Naive thymus-derived CD4-positive, alpha-beta T cell (primary cell): ENCODE measurements at places on chromosomes 4 and X. TPM values are rescaled to one million over a fixed set of nuclear protein-coding genes. Genes with fewer than 3 reads are reported as not detected.

DNA sequence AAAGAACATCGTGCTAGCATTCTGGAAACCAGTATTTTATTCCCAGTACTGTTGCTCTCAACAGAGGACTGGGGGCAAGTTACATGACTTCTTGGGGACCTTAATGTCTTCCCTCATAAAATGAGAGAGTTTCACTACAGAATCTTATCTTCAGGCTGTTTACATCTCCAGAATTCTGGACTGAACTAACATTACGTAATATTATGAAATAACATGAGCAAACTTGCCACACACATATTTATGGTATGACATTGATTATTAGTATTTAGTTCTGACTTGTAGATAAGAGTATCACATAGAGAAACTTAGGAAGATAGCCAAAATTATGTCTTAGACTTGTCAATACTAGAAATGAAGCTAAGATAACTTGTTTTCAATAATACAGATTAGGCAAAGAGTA lies 68.0 kb downstream of the NFKB1 start:
- no peak overlapping the region for H3K4me3 ChIP-seq
- peaks cover 6% of the 10 kb centered on the region for H3K36me3 ChIP-seq
- no peaks in the 10 kb centered on the region for H3K27me3 ChIP-seq
- peaks cover 36% of the 10 kb centered on the region for H3K4me1 ChIP-seq

DNA sequence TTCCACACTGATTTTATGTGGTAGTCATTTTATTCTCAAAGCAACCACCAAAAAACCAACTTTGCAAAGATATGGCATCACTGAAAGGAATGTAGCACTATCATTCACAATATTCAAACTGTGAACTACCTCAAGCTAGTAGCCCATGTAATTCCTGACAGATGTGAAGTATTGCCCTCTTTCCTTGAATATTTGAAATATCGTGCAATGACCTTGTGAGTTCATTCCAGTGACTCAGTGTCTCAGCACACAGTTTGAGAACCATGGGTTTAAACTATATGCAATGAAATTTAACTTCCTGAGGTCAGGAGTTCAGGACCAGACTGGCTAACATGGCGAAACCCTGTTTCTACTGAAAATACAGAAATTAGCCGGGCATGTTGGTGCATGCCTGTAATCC lies 20.9 kb upstream of the IQCM start:
- H3K27ac ChIP-seq, result no peak overlapping the region
- no peak for DNase-seq
- no peaks in the 10 kb centered on the region for H3K36me3 ChIP-seq

DNA sequence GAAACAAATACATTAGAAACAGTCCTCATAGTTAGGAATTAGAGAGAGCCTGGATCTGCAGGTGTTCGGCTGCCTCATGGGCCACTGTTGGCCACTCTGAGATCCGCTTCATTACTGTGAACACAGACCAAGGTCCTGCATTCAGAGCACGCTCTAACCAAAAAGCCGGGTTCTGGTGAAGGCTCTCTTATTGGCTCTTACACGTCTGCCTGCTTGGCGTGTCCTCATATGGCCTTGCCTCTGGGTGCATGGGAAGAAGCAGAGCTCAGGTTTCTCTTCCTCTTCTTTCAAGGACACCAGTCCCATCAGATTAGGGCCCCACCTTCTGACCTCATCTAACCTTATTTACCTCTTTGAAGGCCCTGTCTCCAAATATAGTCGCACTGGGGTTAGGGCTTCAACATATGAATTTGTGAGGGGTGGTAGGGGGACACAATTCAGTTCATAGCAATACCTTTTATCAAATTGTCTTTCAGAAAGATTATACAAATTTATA lies 37.1 kb upstream of the ELF2 start:
- H3K27ac ChIP-seq, result no peak overlapping the region
- H3K4me3 ChIP-seq, result no peak overlapping the region
- no peaks in the 10 kb centered on the region for H3K36me3 ChIP-seq

GRCh38 chr4:101730291-101731117 lies 60.0 kb upstream of the BANK1 start:
- H3K4me1 ChIP-seq, result no peaks in the 10 kb centered on the region
- no peaks in the 10 kb centered on the region for H3K27me3 ChIP-seq
- H3K4me3 ChIP-seq, result no peak overlapping the region
- H3K36me3 ChIP-seq, result no peaks in the 10 kb centered on the region
- no peak overlapping the region for H3K27ac ChIP-seq
- DNase-seq, result peak; percentile 33

- no peak for DNase-seq
- no peak overlapping the region for H3K27ac ChIP-seq
- no peaks in the 10 kb centered on the region for H3K4me1 ChIP-seq
- no peaks in the 10 kb centered on the region for H3K36me3 ChIP-seq
- no peaks in the 10 kb centered on the region for H3K27me3 ChIP-seq
Observed at GRCh38 chr4:7132730-7133582, 59.4 kb upstream of the SORCS2 start.

GRCh38 chrX:39689376-39690104 lies 408.2 kb downstream of the BCOR start:
- H3K27me3 ChIP-seq, result no peaks in the 10 kb centered on the region
- H3K4me1 ChIP-seq, result no peaks in the 10 kb centered on the region
- no peaks in the 10 kb centered on the region for H3K36me3 ChIP-seq

DNA sequence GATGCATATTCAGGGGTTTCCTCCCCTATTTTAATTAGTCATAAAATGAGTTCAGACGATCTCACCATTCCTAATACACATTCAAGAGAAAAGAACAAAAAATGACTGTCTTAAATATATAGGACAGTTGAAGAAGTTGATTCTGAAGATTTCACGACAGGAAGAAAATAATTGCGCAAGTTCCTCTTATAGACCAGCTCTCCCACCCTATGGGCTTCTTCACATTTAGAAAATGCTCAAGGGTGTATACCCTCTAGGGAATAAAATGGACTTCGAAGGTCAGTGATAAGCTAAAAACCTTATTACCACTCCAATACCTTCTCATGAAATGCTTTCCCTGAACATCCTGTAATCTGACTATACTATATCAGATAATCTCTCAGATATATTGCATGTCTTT lies 149.2 kb upstream of the TEX13C start:
- DNase-seq, result no peak
- no peaks in the 10 kb centered on the region for H3K4me1 ChIP-seq

DNA sequence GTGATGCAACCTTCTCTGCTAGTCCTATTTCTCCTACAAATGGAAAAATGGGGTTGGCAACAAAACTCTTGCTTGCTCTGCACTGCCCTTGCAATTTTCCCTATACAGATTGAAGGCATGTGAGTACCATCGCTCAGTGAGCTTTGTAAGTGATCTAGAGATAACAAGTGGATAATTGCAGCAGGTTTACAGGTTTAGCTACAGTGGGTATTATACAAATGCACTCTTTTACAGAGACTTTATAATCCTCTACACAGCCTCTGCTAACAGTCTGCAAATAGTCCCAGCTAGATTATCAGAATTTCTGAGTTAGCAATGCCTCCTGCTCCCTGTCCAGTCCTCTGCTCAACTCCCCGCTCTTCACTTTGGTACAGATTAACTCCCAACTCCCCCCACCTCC lies 11.1 kb downstream of the LEF1 start:
- H3K36me3 ChIP-seq, result peaks cover 16% of the 10 kb centered on the region
- no peaks in the 10 kb centered on the region for H3K27me3 ChIP-seq
- peaks cover 50% of the 10 kb centered on the region for H3K4me1 ChIP-seq
- DNase-seq, result no peak
- peak overlapping the region; percentile 77 for H3K4me3 ChIP-seq

DNA sequence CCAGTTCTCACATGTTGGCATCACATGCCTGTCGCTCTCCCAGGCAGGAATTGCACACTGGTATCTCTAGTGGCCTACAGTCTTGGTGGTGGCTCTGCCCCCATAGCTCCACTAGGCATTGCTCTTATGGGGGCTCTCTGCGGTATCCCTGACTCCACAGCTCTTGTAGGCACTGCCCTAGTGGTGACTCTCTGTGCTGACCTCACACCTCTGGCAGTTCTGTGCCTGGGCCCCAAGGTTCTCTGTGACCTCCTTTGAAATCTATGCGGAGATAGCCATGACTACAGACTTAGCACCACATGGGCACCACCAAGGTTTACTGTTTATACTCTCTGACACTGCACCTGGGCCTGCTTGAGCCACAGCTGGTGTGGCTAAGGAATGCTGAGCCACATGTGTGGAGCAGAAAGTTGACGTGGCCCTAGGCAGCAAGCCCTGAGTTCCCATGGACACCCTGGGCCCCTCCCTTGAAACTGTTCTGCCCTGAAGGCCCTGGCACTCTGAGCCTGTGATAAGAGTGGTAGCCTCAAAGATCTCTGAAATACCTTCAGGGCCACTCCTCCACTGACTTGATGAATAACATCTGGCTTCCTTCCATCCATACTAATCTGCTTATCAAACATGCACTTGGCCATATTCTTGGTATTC lies 8.0 kb downstream of the SLC9B1 start:
- no peak overlapping the region for H3K4me3 ChIP-seq
- no peaks in the 10 kb centered on the region for H3K27me3 ChIP-seq
- H3K4me1 ChIP-seq, result no peaks in the 10 kb centered on the region
- no peak overlapping the region for H3K27ac ChIP-seq

DNA sequence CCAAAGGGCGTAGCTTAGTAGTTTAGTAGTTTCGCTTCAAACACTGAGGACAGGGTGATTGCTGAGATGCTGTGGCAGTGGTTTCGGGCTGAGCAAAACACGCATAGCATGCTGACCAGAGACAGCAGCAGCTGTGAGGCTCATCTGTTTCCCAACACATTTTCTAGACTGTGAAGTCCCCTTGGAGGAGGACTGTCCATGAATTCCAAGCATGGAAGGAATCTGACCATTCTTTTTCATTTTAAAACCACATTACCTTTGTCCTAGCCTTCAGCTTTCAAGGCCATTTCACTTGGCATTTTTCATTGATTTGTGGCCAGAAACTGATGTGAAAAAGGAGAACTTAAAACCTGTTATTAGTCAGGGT lies 240.9 kb downstream of the PALLD start:
- no peaks in the 10 kb centered on the region for H3K36me3 ChIP-seq
- no peak overlapping the region for H3K4me3 ChIP-seq
- H3K4me1 ChIP-seq, result no peaks in the 10 kb centered on the region
- H3K27me3 ChIP-seq, result no peaks in the 10 kb centered on the region

DNA sequence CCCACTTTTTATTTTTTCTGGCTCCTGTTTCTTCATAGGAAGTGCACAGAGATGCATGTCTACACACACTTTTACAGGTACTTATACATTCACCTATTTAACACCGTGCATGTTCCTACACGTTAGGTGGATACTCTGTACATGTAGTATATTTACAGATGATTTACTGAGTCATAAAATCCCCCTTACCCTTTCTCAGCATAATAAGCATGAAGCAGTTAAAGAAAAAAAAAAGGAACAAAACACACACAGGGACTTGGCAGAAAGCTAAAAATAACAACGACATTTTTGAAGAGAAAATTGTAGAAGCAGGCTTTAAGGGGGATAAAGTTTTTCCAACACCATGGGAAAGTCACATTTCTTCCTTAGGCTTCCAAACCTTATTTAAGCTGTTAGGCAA lies 96.4 kb upstream of the IQCM start:
- H3K27me3 ChIP-seq, result no peaks in the 10 kb centered on the region
- DNase-seq, result no peak
- H3K4me1 ChIP-seq, result no peaks in the 10 kb centered on the region
- H3K27ac ChIP-seq, result no peak overlapping the region
- H3K4me3 ChIP-seq, result no peak overlapping the region

DNA sequence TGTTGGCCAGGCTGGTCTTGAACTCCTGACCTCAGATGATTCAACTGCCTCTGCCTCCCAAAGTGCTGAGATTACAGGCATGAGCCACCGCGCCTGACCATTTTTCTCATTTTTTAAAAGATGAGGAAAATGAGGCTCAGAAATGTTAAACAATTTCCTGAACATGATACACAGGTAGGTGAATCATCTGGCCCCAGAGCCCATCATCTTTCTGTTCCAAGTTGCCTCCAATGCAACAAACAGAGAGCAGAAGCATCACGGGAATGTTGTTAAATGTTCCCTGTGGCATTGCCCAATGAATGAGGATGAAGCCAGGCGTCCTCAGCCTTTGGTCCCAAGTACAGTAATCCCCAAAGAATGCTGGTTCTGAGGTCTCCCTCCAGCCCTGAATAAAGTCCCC lies 31.3 kb upstream of the ANXA5 start:
- no peaks in the 10 kb centered on the region for H3K27me3 ChIP-seq
- DNase-seq, result no peak
- H3K27ac ChIP-seq, result no peak overlapping the region
- H3K4me3 ChIP-seq, result no peak overlapping the region

DNA sequence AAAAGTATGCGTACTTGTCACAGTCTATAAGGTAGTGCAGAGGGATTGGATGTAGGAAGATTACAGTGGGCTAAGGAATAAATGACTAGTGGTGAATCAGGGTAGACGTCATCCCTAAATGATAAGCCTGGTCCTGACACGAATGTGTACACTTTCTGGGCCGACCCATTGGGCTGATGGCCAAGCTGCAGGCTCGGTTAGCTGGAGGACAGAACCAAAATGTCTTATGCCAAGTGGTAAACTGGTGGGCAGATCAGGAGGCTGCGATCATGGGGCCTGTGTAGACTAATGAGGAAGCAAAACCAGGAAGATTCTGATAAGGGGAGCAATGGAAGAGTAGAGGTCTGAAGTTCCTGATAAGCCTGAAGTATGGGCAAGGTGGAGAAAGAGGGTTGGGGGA lies 272.8 kb upstream of the GATB start:
- H3K27ac ChIP-seq, result no peak overlapping the region
- no peaks in the 10 kb centered on the region for H3K4me1 ChIP-seq
- H3K27me3 ChIP-seq, result no peaks in the 10 kb centered on the region
- no peaks in the 10 kb centered on the region for H3K36me3 ChIP-seq

- no peak overlapping the region for H3K4me3 ChIP-seq
- peaks cover 8% of the 10 kb centered on the region for H3K36me3 ChIP-seq
- no peaks in the 10 kb centered on the region for H3K4me1 ChIP-seq
- H3K27me3 ChIP-seq, result no peaks in the 10 kb centered on the region
Observed at GRCh38 chrX:41781500-41781899, 57.5 kb downstream of the GPR82 start.

- DNase-seq, result no peak
- H3K4me1 ChIP-seq, result no peaks in the 10 kb centered on the region
- H3K27ac ChIP-seq, result no peak overlapping the region
- H3K4me3 ChIP-seq, result no peak overlapping the region
- no peaks in the 10 kb centered on the region for H3K27me3 ChIP-seq
- no peaks in the 10 kb centered on the region for H3K36me3 ChIP-seq
Observed at GRCh38 chr4:5261866-5262265, 210.6 kb downstream of the STK32B start.

DNA sequence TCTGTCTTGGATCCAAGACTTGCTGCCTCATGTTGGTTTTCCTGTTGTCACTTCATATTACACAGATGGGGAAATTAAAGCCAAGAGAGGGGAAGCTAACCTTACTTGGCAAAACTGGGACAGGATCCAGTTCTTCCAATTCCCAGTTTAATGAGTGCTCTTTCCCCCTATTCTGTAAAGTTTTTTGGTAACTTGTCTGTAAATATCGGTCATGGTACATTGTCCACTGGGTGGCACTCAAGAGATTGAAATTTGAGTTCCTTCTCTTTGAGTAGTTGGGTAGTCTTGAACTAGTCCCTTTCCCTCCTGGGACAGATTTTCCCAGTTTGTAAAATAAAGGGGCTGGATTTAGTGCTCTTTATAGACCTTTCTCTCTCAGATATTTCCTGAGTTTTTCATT lies 12.4 kb upstream of the EOLA2 start:
- no peaks in the 10 kb centered on the region for H3K4me1 ChIP-seq
- H3K36me3 ChIP-seq, result no peaks in the 10 kb centered on the region
- DNase-seq, result no peak
- no peaks in the 10 kb centered on the region for H3K27me3 ChIP-seq
- H3K27ac ChIP-seq, result no peak overlapping the region

GRCh38 chrX:28472926-28473325 lies 114.3 kb upstream of the IL1RAPL1 start:
- H3K4me3 ChIP-seq, result no peak overlapping the region
- no peak overlapping the region for H3K27ac ChIP-seq
- H3K4me1 ChIP-seq, result no peaks in the 10 kb centered on the region

The CT45A1 gene
- not detected for total RNA-seq

The EGFL6 gene
- 12.6 and 13.1 TPM in 2 replicates for total RNA-seq

The ZNF518B gene
- 30.1 TPM for total RNA-seq

The SUV39H1 gene
- 8.6 TPM for total RNA-seq

The RGN gene
- total RNA-seq, result not detected in 2 replicates

The MTTP gene
- total RNA-seq, result 0.51 TPM

The GLOD5 gene
- total RNA-seq, result not detected
